CD4-positive, alpha-beta T cell treated with Interferon alpha-2 for 1 hour (primary cell): ENCODE measurements at places on chromosomes 3 and 15.

GRCh38 chr3:142447301-142447851 is 461 bp downstream of the XRN1 start:
- DNase-seq, result peak; percentile 67

- DNase-seq, result no peak
Observed at GRCh38 chr3:102163039-102163817, 271.6 kb upstream of the ZPLD1 start.

- DNase-seq, result no peak
Observed at GRCh38 chr3:141294848-141295247, 63.2 kb downstream of the PXYLP1 start.

DNA sequence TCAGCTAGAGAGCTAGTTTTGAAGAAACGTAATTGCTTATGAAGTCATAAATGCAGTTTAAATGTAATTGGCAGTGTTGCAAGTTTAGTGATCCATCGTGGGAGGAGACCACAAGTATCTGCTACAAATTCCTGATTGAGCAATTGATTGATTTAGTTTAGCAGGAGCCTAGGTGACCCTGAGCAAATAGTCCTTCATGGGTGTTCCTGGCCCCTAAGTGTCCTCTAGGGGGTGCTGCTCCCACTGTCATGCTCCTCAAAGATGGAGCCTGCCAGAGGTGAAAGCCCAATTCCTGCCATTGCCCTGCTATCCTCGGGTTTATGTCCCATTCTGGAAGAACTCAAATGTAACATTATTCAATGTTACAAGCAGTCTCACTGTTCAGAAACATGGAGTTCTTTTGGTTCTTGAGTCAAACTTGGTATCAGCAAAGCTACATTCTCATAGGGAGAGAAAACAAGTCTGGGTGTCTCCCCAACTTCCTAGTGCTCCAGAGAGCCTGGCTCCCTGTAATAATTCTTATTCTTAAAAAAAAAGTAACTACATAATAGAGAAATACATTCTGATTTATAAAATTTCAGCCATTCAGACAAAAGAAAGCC is 29.8 kb upstream of the SENP5 start:
- DNase-seq, result peak; percentile 79

GRCh38 chr15:50298340-50298739 is 32.8 kb upstream of the HDC start:
- no peak for DNase-seq

DNA sequence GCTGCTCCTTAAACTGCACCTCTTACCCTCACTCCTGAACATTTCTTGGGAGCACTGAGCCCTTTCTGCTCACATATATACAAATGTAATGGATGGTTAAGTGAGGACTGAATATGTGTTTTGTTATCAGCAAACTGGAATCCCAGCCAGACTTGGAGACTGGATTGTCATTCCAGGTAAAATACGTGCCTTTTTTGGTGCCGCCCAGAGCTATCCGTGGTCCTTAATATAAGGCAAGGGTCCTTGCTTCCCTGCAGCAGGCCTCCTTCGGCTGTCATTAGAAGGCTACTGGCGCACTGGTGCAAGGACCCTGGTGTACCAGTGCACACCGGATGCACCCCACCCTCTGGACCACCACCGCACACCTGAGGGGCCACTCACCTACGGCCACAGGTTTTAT is 1.1 kb upstream of the GABRB3 start:
- no peak for DNase-seq

- no peak for DNase-seq
Observed at GRCh38 chr3:53236112-53236841, 19.5 kb downstream of the TKT start.

- DNase-seq, result no peak
Observed at GRCh38 chr3:31284776-31285175, 247.9 kb upstream of the STT3B start.

DNA sequence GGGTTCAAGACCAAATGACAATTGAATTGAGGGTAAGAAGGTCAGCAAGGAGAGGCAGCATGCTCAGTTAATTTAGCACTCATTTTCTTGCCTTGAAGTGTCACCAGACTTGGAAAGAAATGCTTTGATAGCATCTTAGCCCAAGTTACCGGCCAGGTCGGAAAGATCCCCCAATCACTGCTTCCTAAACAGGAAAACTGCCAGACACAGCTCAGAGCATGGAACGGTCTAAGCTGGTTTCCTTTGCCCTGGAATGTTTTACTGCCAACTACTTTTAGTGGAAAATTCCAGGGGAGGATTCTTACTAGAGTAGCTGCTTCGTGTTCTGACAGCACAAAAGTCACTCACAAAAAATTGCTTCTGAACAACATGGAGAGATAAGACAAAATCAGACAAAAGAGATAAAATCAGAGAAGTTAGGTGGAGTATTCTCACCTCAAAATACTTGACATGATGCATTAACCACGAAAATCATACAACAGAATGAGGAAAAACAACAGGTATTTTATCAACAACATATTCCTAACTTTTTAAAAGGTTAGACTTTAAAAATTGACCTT is 65.5 kb downstream of the CCR4 start:
- DNase-seq, result no peak

GRCh38 chr15:52620496-52620895 is 51.7 kb upstream of the ARPP19 start:
- DNase-seq, result no peak

DNA sequence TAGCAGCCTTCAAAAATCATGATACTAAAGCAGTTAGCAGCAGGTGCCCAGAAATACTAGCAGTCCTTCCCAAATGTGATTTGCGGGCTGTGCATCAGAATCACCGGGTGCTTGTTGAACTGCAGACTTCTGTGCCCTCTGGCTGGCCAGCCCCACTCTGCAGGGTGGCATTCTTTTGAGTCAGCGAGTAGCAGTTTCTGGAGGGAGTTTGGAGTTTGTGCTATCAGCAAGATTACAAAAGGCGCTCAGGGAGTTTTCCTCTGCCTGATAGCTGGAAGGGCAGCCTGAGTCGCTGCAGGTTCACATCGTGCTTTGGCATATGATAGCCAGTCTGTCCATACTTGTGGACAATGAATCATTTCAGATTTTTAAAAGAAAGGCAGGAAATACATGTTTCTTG is 57.6 kb downstream of the CLDN11 start:
- DNase-seq, result no peak

DNA sequence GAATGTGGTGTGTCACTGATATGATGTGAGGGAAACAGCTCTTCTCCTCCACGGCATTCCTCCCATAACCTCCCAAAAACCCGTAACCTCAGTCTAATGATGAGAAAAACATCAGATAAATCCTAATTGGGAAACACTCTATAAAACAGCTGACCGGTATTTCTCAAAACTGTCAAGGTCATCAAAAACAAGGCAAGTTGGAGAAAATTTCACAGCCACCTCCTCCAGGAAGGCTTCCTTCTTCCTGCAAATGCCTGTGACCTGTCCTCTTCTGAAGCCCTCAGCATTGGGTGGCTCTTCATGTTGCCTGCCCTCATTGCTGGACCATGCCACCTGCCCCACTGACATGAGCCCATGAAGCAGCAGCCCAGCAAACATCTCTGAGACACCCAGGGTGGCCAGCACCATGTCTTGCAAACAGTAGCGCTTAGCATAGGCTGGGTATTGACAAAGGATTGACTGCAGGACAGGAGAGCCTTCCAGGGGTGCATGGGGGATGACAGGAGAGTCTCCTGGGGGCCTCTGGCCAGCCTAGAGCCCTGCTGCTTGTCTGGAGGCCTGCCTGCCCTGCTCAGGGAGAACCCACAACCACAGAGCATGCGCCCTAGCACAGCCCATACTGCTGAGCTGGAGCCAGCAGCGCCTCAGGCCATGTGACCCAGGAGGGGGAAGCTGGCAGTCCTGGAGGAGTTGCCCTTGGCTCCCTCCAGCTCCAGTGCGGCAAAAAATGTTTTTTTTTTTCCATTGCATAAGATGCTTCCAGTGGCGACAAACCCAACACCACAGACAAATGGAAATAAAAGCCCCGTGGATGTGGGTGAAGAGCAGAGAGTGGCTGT is 49.7 kb downstream of the XXYLT1 start:
- DNase-seq, result no peak

DNA sequence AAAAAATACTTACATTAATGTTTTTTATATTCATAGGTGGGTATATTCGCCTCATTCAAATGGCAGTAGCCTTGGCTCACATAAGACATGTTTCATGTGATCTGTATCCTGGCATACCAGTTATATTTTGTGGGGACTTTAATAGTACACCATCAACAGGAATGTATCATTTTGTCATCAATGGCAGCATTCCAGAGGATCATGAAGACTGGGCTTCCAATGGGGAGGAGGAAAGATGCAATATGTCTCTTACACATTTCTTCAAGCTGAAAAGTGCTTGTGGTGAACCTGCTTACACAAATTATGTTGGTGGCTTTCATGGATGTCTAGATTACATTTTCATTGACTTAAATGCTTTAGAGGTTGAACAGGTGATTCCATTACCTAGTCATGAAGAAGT is 3.5 kb downstream of the PDE12 start:
- DNase-seq, result no peak

DNA sequence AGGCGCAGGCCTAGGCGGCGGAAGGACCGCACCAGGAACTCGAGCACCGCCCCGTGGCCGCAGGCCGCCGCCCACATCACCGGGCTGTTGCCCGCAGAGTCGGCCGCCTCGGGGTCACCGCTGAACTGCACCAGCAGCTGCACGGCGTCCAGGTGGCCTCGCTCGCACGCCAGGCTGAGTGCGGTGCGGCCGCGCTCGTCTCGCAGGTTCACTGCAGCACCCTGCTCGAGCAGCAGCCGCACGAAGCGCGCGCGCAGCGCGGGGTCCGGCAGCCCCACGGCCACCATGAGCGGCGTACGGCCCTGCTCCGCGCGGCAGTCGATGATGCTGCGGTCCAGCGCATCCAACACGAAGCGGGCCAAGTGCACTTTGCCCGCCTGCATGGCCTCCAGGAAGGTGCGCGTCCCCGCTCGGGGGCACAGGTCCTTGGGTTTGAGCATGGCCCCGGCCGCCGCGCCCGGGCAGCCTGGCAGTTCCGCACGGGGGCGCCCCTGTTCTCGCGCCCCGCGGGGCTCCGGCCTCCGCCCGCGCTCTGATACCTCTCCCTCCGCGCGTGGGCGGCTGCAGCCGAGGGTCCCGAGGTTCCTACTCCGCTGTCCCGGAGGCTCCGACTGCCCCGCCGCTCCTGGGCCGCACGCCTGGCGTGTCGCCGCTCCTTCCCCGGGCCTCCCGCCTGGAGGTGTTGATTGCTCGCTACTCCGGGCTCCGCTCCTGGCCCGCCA is 556 bp downstream of the ANKRD63 start:
- peak; percentile 63 for DNase-seq

DNA sequence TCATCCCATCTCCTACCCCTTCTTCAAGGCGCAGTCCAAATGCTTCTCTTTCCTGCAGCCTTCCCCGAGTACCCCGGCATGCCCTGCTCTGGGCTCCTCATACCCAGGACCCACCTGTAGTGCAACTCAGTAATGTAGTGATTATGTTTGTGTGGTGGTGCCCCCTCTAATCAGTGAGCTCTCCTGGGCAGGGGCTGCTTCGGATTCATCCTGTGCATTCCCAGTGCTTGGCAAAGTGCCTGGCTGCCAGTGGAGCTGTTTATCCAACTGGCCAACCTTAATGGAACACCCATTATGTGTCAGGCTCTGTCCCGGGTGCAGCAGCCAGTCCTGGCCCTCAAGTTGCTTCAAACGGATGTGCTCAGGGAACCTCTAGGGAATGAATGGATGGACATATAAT is 174.4 kb upstream of the LINGO1 start:
- DNase-seq, result no peak

GRCh38 chr15:69194854-69195253 is 34.4 kb downstream of the GLCE start:
- DNase-seq, result no peak

DNA sequence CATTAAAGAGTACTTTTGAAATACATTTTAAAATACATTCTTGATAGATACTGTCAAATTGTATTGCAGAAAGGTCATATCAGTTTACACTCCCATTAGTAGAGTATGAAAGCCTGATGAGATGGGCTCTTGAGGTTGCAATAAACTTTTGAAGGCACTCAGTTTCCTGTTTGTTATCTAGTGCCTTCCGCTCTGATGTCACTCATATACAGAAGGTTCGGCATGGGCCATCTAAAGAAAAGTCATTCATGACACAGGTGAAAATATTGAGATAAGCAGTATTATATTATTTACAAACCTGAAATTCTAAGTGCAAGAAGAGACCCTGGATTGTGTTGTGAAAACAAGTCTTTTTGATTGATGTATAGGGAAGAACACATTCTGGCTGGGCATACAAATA is 36.5 kb upstream of the DENND4A start:
- DNase-seq, result peak; percentile 84

DNA sequence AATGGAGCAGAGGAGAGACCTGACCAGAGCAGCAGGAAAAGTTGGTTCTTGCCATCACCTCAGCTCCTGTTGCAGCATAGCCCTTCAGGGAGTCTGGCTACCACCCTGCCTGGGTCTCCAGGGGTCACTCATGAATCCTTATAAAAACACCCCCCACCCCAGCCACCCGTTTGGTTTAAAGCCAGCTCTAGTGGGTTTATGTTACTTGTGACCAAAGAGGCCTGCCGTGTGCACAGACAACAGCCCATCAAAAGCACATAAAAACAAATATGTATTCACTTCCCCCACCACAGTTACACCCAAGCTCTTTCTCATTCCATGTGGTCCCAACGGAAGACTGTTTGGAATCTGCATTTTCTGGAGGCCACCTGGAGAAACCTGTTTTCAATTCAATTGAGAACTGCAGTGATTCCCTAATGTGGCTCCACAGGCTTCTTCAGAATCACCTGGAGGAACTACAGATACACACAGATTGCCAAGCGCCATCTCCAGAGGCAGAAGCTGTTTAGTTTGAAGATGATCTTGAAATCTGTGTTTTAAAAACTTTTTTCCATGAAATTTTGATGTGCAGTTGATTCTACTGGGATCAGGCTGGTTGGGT is 13.8 kb downstream of the FOXL2 start:
- DNase-seq, result no peak

DNA sequence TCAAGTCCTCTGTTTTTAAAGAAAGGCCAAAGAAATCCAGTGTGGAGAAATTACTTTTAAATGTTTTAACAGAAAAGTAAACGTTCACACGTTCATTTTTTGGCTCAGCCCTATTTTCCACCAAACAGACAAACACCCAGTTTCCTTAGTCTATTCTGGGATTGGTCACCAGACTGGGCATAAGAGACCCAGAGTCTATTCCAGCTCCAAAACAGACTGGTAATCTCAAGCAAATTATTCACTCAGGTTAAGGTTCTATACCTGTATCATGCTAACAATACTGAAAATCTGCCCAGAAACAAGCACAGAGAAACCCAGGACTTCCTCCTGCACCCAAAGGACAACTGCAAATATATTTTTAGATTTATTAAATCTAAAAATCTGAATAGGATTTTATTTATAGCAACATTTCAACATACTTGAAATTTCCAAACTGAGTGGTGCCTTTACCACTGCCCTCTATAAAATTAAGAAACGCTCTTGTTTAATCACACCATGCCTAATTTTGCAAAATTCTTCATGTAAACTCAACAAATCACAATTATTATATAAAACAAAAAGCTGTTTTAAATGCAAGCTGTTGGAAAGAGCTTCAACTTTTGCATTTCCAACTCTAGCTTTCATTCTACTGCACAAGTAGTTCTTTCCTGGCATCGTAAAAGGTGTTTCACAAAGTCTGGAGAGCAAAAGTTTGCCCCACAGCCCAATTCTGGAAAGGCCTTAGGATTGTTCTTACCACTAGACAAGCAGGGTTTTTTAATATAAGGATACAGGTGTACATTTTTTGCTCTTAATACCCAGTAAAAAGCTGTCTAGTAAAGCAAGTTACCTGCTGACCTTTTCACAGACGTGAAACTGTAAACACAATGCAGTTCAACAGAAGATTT is 18.7 kb downstream of the ZNF148 start:
- DNase-seq, result no peak

- no peak for DNase-seq
Observed at GRCh38 chr3:25783661-25784512, 644 bp upstream of the NGLY1 start.
